H1 (cell line): ENCODE measurements at places on chromosomes 5 and 9. TPM values are rescaled to one million over a fixed set of nuclear protein-coding genes. Genes with fewer than 3 reads are reported as not detected.

ORM2 gene
- 0.90 TPM in 1 of 2 replicates, not detected in the other for total RNA-seq

- peak; percentile 79 for DNase-seq
Measured at GRCh38 chr5:35924950-35925722, 13.3 kb downstream of the CAPSL start.

- DNase-seq = peak; percentile 60
Measured at GRCh38 chr9:131554843-131555351, 9.6 kb downstream of the PRRT1B start.

DNA sequence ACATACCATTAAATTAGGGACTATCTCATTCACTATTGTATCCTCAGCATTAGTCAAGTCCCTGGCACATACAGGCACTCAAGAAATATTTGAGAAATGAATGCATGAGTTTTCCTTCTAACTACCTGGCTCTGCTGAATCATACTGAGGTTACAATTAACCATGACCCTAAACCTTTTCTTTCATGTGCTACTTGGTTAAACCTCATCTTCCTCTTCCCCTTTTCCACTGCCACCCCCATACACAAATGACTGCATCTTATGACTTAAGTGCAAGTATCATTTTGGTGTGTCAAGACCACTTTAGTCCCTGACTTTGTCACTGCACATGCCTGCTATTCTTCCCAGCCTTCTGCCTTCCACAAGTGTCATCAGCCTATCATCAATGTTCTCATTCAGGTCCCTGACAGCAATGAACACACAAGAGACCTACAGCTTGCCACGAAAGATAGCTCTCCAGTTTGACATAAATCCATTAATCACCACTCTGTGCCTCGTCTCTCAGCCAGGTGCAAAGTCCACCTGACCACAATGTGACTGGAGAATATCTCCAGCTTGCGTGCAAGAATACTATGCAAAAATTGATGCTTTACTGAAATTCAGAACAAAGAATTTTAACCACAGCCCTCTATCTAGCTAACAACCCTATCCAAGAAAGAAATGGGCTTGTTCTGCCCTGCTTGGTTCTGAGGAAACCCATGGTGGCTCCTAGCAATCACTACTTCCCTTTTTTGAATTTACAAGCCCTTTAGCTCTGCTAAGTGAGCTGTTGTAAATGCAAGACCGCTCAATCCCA is 74.5 kb downstream of the MAPKAP1 start:
- no peak for DNase-seq

OTULINL gene
- 7.7 and 8.3 TPM in 2 replicates for total RNA-seq

GRCh38 chr5:2299388-2300220 is 416.9 kb upstream of the IRX4 start:
- DNase-seq = no peak

PCDHA8 gene
- total RNA-seq = 0.52 and 0.96 TPM in 2 replicates

GRCh38 chr5:7794311-7794710 is 56.6 kb downstream of the CFAP90 start:
- DNase-seq = no peak

GRCh38 chr5:154683101-154683880 is 71.9 kb upstream of the LARP1 start:
- no peak for DNase-seq

DNA sequence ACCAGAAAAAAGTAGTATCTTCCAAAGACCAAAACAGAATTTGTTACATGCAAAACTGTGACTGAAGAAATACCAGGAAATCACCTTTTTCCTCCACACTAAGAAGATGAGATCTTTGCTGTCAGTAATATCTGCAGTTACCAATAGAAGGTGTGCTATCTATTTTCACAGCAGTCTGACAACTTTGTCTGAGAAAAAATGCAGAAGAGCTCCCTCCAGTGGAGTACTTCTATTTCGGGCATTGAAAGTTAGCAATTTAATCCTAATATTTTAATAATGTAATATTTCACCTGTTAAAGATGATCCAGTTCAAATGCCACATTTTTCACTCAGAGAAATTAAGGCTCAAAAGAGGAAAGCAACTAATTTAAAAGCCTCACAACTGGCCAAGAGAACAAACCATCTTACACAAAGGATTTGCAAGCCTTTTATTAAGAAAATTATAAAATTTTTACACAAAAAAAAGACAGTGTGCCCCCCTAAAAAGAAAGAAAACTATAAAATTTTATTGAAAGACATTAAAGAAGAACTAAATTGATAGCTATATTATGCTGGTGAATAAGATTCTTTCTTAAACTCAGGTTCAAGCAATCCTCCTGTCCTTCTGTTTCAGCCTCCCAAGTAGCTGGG is 50.6 kb downstream of the DEPDC1B start:
- DNase-seq = no peak

TIGD6 gene
- total RNA-seq = 1.2 and 1.3 TPM in 2 replicates

DNA sequence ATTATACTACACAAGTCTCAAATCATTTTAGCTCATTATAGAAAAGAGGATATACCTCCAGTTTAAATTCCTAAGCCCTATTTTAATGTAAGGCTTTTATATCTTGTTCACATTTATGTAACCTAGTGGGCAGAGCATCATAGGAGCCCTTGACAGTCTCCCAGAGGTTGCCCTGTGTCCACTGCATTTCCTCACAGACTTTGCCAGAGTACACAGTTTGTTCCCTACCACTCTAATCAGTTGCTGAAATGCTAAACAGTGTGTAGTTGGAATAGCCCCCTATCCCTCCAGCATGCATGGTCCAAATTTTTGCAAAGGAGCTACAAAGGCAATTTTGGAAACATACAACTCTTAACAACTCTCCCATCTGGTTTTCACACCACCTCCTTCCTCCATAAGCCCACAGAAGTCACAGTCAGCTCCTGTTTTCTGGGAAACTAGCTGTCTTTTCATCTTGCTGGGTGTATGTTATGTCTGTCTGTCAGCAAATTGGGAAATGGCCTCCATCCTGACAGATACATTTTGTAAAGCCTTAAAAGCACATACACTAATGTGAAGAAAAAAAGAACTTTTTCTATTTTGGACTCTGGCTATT is 212.2 kb downstream of the DENND1A start:
- DNase-seq = no peak

- DNase-seq = no peak
Measured at GRCh38 chr5:154923441-154924430, 14.3 kb downstream of the GEMIN5 start.

- DNase-seq = no peak
Measured at GRCh38 chr9:107029146-107029545, 166.2 kb downstream of the ZNF462 start.

GRCh38 chr5:148011398-148012137 is 52.2 kb upstream of the SPINK5 start:
- DNase-seq = no peak

- no peak for DNase-seq
Measured at GRCh38 chr5:9562141-9562540, 16.3 kb upstream of the SEMA5A start.

DNA sequence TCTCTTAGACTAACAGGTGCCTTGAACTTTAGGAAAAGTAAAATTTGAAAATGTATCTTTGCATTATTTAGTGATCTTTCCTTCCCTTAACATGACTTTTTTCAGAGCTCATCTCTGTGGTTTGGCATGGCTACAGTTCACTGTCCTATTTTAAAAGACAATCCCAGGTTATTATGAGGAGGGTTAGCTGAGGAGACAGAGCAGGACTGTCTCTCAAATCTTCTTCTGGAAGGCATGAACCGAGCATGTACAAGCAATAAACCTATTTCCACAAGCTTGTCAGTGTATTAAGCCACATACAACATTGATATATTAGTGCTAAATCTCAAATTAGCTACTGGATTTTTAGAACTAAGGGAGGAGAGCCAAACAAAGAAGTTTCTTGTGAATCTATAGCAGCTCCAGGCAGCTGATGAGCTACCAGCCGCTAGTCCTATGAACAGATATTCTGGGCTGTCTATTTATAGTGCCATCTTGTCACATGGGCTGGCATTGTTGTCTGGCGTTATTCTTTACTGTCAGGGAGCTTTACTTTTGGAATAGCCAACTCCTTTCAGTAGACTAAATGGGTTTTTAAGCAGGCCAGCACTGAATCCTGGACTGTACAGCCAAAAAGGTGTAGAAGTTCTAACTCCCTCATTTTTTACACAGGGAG is 171.2 kb upstream of the ACTBL2 start:
- no peak for DNase-seq

- peak; percentile 5 for DNase-seq
Measured at GRCh38 chr5:79878721-79879336, 112.2 kb downstream of the MTX3 start.

FUBP3 gene
- total RNA-seq = 70.1 and 76.4 TPM in 2 replicates

DNA sequence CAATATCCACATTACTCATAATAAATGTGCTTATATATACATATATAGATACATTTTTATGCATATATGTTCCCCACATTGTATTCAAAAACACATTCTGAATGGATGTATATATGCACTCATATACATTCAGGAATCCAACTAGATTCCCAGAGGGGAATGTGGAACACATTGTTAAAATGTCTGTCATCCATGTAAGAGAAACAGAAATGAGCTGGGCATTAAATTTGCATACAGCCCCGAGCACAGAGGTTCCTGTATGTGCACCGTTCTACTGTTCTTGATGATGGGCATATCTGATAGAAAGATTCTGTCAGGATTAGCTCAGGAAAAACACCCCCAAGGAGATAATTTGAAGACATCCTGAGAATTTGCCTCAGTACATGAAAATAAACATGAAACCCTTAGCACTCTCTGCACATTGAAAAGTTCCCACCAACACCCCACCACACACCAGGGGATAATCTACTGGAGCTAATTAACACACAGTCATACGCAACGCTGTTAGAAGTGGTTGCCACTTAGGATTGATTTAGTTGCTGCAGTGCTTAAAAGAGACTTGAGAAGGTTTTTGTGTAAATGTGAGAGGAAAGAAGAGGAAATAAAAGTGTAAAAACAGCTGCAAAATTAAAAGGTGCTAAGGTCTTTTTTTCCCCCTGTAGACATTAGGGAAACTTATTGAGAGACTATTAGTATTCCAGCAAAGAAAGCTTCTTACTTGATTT is 223.3 kb downstream of the SLF1 start:
- DNase-seq = no peak

GRCh38 chr5:177133096-177133852 is at the start of gene NSD1:
Gene NSD1 (plus strand): TSS chr5:177133773. CDS start chr5:177135104, 1,331 bp downstream.
- peak; percentile 79 for DNase-seq

CCL21 gene
- total RNA-seq = not detected in 2 replicates

GRCh38 chr5:151097820-151098767 is 17.3 kb upstream of the TNIP1 start:
- DNase-seq = no peak

MYOT gene
- total RNA-seq = not detected in 2 replicates

- DNase-seq = peak; percentile 37
Measured at GRCh38 chr5:170361116-170361515, 28.1 kb downstream of the KCNMB1 start.

DNA sequence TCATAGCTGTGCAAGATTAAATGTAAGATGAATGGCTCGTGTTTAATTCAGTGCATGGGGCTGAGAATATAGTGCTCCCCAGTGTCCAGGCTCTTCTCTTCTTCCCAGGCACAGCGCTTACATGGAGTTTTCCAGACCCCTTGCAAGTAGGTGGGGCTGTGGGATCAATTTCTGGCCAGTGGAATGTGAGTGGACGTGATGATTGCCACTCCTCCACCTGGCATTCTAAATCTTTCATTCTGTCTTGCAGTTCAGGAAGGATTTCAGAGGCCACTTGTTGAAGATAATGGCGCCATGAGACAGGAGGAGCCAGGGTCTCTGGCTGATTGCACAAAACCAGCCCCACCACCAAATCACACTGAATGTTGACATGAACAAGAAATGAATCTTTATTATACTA is 7.2 kb upstream of the PIP5K1B start:
- DNase-seq = no peak

- DNase-seq = no peak
Measured at GRCh38 chr5:171783051-171783450, 2.6 kb upstream of the SMIM23 start.

DNA sequence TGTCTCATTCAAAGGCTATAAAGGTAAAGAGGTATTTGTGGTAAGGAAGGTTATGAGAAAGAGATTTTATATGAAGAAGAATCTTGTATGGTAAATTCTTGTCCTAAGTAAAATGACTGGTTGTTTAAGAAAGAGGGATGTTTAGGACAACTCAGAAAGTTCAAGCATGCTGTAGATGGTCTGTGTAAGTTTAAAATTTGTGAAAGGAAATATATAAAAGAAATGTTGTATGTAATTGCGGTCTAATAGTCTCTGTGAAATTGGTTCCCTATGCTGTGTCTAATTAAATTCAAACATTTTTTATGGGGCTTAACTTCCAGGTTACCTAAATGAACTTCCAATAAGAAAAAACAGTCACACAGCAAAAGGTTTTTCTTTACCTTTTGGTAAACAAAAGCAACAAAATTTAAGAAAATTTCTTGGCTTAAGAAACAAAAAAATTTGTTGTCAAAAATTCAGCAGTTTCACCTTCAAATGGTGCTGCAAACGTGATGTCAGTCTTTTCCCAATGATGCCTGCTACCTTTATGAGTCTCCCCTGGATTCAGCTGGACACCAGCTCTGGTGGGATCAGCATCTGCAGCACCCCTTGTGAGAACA is 83.0 kb upstream of the FCN1 start:
- no peak for DNase-seq

- DNase-seq = no peak
Measured at GRCh38 chr5:111655169-111655924, 101.6 kb downstream of the NREP start.
